Right forelimb (tissue), 1 donor: ENCODE measurements at places on chromosomes 7 and 10.

GRCh38 chr10:77989081-77989724 lies 40.1 kb downstream of the POLR3A start:
- DNase-seq = no peak

DNA sequence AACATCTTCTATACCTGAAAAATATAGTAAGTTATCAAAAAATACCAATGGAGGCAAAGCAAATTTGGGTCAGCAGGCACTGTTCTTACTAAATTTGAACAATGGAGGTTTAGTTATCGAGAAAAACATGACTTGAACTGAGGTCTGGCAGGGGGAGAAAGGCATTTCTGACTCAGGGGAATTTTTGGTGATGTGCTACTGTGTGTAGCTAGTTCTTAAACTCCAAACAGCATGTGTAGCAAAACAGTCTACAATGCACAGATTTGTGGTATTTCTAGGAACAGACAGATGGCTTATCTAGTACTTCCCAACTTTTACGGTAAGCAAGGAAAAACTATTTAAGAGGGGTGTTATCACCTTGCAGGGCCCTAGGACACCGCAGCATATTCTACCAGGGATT lies 311.6 kb upstream of the LRRN3 start:
- DNase-seq = no peak

GRCh38 chr10:112687647-112688046 lies 240.6 kb downstream of the VTI1A start:
- DNase-seq = no peak

DNA sequence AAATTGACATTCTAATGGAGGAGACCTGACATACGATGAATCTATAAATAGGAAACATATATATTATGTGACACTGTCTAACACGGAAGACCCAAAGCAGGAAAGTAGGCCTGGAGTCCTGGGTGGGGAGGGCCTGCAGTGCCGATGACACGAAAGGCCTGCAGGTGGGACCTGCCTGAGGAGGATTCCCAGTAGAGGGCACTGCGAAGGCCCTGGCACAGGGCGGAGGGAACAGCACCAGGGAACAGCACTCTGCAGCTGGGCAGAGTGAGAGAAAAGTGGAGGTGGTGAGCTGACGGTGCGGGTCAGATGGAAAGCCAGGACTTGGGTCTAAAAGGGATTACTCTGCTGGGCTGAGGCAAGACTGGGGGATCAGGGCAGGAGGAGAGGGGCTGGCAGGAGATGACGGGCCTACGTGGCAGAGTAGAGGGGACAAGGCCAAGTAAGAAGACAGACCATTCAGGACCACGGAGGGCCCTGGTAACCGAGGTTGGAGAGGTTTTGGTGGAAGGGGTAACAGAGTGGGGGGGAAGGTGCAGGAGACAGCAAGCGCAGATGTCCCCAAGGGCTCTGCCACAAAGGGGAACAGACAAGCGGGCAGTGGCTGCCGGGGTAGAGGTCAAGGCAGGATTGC lies 8.1 kb downstream of the ZNF746 start:
- no peak for DNase-seq
